Anterior cingulate cortex (tissue), 58 donors: ENCODE measurements at places on chromosomes 7 and 10.
A peak's percentile ranks its signal among the peaks of the same experiment; 100 is the strongest.

GRCh38 chr7:155224116-155224811, 73.4 kb upstream of the INSIG1 start:
- no peak for DNase-seq

DNA sequence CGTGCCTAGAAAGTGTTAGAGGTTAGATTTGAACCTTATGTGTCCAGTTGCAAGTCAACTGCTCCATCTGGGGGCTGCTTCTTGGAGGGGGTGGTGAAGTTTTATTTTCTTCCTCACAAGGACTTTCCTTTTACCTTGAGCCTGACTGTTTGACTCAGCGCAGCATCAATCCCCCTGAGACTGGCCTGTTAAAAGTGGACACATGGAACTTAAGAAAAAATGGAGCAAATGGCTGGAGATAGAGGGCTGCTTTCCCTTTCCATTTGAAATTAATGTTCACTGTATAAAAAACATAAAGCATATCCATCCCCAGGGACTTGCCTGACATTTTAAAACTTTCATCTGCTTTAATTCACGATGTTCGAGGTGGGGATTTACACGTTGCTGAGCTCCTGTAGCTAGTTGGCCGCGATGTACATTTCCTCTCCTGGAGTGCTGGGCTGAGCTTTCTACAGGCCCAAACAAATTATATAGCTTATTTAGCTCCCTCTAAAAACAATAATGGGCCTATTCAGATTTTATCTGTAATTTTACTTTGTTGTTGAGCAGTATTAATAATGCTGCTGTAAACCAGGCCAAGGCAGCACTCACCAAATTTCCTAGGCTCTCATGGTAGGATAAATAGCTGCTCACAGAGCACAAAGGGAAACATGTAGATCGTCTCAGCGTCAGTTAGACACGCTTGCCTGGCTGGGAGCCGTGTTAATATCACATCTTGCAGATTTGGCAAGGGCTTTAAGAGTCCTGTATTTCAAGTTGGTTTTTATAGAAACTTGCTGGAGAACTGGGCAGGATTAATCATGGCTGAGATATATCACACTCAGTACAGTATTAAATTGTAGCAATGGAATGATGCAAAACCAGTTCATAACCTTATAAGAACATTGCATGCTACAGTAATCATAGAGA, 251.5 kb downstream of the LRMDA start:
- DNase-seq, result no peak

DNA sequence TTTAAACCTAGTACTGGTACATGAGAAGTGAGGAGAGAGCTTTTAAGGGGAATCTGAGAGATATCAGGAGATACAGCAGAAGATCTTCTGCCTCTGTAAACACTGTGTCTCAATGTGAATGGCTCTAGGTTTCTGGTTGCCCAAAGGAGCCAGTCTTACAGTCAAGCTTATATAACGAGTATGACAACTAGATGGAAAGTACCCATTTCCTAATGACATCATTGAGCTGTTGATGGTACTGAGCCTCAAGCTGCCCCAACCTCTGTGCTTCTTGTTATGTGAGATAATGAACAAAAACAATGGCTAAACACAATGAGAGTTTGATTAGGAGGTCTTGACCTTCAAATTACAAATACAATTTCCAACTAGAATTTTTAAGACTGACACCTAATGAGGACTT, 451.5 kb downstream of the SORCS1 start:
- DNase-seq, result no peak

DNA sequence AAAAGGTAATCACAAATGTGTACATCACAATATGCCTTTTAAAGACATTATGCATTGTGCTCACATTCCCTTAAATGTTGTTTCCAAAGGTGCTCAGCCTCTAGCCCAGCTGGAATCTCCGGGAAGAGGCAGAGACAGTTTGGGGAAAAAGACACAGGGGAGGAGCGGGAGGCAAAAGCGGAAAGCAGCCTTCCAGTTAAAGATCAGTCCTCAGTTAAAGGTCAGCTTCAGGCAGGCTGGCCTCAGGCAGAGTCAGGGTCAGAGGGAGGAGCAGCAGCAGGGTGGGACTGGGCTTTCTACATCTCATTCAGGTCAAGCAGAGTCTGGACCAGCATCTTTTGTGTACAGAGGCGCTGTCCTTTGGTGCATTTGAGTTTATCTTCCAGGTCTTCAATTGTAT, 18.6 kb downstream of the ST7 start:
- DNase-seq, result no peak

DNA sequence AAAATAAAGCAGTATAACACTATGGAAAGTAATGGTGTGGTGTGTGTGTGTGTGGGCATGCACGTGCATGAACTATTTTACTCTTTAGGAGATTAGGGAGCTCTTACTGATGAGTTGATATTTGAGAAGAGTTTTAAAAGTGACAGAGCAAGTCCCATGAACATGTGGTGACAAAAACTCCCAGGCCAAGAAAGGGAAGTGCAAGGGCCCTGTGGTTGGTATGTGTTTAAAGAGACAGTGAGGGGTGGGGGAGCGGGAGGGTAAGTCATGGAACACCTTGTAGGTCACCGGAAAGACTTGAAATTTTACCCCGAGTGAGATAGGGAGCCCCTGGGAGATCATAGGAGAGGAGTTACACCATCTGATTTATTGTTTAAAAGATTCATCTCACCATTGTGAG, 63.3 kb downstream of the AKR1B1 start:
- no peak for DNase-seq

GRCh38 chr7:117087639-117088396, 134.5 kb downstream of the ST7 start:
- no peak for DNase-seq

DNA sequence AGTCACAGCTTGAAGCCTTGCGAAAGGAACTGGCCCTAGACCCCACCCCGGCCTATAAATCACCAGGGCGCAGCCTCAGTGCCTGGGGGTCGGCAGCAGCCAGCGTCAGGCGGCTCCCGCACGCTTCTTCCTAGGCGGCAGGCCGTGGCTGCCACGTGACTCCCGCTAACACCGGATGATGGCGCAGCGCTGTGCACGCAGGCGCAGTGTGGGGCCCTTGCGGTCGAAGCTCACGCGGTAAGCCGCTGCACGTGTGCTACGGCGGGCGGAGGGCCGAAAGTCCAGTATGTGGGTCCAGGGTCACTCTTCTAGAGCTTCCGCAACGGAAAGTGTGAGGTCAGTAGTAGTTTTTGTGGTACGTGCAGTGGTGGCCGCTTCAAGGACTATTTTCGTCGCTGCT, at the start of gene STK31:
Gene STK31, plus strand, starts transcription at position 220 of the 400 bp plus-strand sequence. Its CDS starts 67 bp downstream, at position 287.
- DNase-seq, result no peak

DNA sequence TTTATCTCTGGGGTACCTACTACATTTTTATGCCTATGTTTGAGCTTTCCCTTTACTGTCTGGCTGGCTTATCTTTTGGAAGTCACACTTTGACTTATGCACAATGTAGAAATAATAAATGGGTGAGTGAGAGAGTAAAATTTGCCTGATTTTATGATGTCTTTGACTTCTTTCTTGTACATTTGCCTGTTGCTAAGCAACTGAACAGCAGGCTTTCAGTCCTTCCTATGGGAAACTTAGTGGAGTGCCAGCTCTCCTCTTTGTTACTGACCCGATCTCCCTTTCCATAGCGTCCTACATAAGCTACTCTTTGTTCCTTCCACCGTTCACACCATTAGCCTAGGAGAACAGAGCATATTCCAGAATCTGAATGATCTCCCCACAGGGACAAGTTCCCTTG, 4.2 kb downstream of the TAS2R60 start:
- no peak for DNase-seq

DNA sequence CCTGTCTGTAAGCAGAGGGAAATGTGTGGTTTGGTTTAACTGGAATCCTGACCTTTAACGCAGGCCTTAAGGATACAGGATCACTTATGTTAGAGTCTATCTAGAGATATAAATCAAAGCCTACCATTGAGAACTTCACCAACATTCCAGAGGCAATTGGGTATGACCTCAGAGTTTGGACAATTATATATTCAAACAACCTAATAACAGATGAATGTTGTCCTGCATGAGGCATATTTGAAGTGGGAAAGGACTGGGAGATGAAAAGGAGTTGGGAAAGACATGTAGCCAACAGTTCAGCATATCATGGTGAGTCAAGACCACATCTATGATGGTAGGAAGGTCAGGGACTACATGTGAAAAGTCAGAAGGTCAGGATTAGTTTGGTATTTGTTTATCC, 274.2 kb downstream of the DOCK4 start:
- DNase-seq, result no peak

DNA sequence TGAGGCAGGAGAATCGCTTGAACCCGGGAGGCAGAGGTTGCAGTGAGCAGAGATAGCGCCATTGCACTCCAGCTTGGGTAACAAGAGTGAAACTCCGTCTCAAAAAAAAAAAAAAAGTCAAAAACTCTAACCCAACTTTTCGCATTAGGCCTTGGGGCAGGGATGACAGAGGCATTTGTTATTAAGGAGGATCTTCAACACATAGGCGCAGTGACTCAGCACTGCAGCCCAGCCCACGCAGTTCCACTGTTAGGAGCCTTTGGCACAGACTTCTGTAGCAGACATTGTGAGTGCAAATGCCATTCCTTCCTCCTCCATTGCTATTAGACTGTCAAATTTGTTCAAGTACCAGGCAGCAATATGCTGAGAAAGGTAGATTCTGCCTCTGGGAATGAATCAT, 43.1 kb upstream of the KLHL7 start:
- no peak for DNase-seq

DNA sequence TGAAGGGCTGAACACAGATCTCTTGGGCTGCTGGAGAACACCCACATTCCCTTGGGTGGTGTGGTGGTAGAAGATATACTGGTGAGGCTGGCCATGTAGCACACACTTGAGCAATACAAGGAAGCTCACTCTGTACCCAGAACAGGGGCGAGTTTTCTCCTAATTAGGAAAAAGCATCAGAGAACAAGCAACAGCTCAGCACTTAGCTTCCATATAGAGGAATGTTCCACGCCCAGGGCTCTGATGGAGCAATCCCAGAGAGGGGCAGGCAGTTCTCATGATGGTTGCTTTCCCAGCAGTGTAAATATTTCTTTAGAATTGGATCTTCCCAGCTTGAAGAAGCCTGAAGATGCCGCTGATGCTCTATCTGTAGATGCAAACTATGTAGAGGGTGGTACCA, 21.0 kb upstream of the PNLIP start:
- no peak for DNase-seq

- peak; percentile 17 for DNase-seq
Observed at GRCh38 chr7:36084485-36085091, 68.5 kb upstream of the EEPD1 start.

DNA sequence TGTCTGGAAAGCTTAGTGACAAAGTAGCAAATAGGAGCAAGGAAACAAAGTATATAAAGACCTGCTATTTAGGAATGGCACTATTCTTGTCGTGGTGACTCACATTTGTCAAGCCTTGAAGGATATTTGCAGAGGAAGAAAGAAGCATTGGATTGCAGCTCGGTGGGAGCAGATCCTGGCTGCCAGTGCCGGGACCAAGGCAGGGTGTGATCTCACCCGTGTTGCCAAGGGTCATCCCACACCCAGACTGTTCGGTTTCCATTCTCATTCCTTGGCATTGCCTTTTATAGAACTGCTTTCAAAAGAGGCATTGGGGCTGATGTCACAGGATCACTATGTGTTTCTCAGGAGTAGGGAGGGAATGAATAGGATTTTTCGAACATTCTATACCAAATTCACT, 176.2 kb downstream of the GALNT17 start:
- peak; percentile 63 for DNase-seq

DNA sequence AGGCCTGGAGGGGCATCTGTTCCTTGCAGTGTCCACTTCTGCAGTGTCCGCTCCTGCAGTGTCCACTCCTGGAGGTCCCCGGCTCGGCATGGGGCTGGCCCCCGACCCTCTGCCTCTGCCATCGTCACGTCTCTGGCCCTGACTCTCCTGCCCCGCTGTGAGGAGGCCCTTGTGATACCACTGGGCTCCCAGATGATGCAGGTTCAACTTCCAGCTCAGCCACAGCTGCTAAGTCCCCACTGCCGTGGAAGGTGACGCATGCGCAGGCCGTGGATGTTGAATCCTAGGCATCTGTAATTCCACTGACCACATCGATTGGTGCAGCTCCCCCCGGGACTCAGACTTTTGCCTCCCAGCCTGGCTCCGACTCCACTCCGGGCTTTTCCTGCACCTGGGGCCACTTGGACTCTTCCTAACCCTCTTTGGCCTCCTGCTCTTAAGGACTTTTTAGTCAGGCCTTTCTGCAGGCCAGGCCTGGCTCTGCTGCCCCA, 95.1 kb downstream of the GLRX3 start:
- no peak for DNase-seq
